ENCODE measurements at places on chromosomes 16 and 17.

- DNase-seq, result no peak
These were observed 2.8 kb upstream of the KIF2B start for GRCh38 chr17:53819956-53820355.

DNA sequence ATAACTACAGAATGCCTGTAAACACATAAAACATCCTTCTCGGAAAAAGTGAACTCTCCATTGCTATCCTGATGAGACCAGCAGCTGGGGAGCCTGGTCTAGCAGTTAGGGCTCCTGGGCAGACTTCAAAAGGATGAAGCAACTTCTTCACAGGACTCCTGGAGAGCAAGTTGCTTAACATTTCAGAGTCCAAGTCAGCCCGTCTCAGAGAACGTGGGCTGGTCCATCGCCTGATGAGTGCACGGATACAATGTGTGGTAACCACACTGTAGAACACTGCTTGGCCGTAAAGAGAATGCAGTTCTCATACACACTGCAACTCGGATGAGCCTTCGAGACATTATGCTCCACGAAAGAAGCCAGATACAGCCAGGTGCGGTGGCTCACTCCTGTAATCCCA, 52.7 kb downstream of the TMEM235 start:
- no peak for DNase-seq

DNA sequence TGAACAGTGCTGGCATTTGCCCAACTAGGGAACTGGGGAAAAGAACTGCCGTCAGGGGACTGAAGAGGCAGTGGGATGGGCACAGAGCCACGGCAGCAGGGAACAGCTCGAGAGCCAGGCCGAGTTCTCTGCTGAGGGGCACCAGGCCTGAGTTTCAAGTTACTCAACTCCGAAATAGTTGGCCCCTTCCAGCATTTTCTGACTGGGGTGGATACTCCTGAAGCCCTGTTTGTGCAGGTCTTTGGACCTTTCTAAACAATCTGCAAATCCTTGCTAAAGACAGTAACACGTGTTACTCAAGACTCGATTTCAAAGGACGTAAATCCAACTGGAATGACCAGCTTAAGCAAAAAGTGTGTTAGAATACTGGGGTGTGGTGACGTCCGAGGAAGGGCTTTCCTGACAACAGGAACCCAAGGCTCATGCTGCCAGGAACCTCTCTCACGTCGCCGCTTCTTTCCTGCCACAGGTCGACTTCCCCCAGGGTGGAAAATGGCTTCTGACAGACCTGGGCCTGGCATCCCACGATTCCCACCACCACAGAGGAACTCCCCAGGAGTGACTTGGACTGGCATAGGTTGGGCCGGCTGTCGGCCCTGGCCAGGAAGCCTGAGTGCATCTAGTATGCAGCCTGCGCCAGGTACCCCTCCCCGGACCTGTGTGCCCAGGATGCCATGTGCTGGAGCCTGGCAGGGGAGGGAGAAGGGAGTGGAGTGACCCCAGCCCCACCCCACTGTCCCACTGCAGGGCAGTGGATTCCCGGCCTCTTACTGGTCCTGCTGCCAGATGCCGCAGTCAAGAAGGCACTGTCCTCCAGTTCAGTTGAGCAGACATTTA, 71.9 kb downstream of the N4BP1 start:
- no peak for DNase-seq

- no peak for DNase-seq
These were observed 7.8 kb upstream of the SLC46A1 start for GRCh38 chr17:28413804-28414203.

DNA sequence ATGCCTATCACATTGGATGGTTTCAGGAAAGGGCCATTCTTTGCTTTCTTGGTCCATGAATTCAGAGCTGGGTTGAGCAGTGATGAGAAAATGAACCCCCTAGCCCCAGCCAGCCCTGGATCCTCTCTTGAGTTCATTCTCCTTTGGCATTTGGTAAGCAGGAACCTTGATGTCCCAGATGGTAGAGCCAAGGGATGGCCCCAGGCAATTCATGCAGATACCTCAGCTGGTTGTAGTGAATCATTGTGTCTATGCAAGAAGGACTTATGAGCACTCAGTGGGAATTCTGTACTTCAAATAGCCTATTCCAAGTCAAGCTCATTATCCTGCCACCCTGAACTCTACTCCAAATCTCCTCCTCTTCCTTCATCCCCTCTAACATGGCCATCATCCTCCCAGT, 412.7 kb downstream of the UTP18 start:
- no peak for DNase-seq

DNA sequence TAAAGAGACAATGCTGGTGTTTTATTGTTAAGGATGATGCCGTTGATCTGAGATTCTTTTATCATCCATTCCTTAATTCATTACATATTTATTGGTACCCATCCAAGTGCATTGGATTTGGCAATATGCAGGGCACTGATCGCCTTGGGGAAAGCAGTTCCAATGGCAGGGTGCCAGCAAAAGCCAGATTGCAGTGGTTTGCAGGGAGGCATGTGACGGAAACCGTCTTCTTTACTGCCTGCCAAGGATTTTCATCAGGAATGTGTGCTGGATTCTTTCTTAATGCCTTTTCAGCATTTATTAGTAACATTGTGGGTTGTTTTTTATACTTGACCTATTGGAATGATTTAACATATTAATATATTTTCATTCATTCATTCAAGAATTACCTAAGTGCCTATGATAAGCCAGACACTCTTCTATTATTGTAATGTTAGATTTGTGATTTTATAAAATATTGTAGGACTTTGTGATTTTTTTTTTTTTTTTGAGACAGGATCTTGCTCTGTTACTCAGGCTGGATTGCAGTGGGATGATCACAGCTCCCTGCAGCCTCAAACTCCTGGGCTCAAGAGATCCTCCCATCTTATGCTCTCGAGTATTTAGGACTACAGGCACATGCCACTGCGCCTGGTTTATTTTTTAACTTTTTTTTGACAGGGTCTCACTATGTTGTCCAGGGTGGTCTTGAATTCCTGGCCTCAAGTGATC, 93.4 kb upstream of the TNRC6A start:
- no peak for DNase-seq

GRCh38 chr17:15351925-15352324, 10.5 kb upstream of the TEKT3 start:
- no peak for DNase-seq

- DNase-seq, result no peak
These were observed 130.0 kb downstream of the KATNIP start for GRCh38 chr16:27679899-27680298.

DNA sequence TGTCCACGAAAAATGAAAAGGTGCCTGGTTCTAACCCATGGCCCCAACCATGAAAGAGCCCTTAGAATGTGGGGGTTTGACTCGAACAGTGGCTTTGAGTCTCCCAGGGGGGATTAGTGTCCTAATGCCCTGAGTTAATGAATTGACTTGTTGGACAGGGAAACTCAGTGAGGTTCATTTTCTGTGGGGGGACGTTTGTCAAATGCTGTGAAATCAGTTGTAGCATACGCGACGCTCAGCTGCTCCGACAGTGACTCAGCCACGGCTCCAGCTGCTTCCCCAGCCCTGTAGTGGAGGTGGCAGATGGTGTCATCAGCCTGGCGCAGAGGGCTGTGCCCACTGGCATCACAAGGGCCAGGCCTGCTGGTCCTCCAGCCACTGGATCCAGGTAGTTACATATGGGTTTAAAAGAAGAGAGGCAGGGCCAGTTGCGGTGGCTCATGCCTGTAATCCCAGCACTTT, 3.9 kb upstream of the TMEM235 start:
- no peak for DNase-seq

- DNase-seq, result no peak
These were observed 1.9 kb downstream of the CCR10 start for GRCh38 chr17:42679492-42680330.

GRCh38 chr16:10625595-10626357, 45.4 kb upstream of the EMP2 start:
- DNase-seq, result no peak

DNA sequence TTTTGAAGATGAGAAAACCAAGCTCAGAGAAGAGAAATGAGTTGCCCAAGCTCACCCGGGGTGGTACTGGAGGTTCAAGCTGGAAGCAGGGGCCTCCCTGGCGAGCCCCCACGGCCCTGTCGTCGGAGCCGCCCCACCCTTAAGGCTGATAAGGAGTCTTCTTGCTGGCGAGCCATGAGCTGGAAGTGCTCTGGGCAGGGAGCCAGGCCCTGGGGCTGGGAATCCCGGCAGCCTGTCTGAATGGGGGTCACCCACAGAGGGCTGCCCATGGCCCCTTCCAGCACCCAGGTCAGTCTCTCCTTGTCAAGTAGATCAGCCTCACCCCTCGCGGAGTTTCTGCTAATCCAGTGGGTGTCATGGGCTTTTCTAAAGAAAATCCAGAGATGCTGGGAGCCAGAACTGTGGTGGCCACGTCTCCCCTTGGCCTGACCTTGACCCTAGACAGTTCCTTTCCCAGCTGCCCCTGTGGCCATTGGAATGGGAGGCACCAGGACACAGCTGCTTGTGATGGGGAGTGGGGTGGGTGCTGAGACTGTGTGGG, 1.2 kb upstream of the P2RX1 start:
- DNase-seq, result no peak

DNA sequence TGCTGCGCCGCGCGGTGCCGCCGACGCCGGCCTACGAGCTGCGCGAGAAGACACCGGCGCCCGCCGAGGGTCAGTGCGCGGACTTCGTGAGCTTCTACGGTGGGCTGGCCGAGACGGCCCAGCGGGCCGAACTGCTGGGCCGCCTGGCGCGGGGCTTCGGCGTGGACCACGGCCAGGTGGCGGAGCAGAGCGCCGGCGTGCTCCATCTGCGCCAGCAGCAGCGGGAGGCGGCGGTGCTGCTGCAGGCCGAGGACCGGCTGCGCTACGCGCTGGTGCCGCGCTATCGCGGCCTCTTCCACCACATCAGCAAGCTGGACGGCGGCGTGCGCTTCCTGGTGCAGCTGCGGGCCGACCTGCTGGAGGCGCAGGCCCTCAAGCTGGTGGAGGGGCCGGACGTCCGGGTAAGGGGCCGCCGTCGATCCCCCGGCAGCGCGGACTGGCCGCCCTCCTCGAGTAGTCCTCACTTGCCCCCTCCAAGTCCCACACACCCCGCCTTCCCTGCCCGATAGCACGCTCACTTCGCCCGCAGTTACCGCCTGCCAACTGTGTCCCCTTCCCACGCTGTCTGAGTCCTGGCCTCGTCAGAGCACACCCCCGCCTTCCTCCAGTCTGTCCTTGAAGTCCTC, 470 bp downstream of the MLYCD start:
- DNase-seq, result peak; percentile 4

- no peak for DNase-seq
These were observed 19.9 kb downstream of the ARL4D start for GRCh38 chr17:43418441-43419374.

- no peak for DNase-seq
These were observed 58.6 kb upstream of the TNRC6A start for GRCh38 chr16:24670623-24671454.

- DNase-seq, result no peak
These were observed 2.1 kb upstream of the AMDHD2 start for GRCh38 chr16:2517954-2518605.

- no peak for DNase-seq
These were observed 42.3 kb upstream of the BCAR1 start for GRCh38 chr16:75293772-75294171.

DNA sequence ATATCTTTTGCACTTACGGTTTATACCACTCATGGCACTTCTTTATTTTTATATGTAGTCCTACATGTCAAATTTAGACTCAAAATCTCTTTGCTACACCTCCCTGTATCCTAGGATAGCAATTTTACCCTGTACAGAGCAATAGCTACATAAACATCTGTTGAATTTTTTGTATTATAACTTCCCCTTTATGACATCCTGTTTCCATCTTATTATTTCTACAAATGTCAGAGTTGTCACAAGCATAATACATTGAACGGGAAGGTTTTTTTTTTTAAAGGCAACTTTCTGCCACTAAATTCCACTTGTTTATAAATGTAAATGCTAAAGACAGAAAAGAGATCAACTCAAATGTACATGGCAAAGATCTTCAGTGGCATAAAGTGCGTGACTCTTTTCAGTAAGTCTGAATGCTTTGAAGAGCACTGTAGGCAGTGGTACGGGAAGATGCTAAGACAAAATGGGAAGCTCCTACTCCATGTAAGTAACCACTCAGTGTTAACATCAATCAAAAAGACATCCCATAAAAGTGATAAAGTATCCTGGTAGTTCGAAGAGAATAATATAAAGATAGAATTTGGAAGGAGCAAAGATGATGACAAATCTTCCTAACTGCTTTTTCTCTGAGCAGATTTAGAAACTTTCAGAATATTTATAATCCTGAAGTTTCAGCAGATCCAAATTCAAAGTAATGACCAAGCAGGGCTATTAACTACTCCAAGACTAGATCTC, 26.8 kb downstream of the GNA13 start:
- DNase-seq, result no peak

- no peak for DNase-seq
These were observed 22.3 kb downstream of the CD300LF start for GRCh38 chr17:74690409-74690825.

- DNase-seq, result no peak
These were observed 475.9 kb upstream of the CCL2 start for GRCh38 chr17:33779234-33779591.

- no peak for DNase-seq
These were observed 27.1 kb upstream of the SNN start for GRCh38 chr16:11640987-11641817.

GRCh38 chr17:27600471-27600870, 30.5 kb upstream of the LGALS9 start:
- no peak for DNase-seq

DNA sequence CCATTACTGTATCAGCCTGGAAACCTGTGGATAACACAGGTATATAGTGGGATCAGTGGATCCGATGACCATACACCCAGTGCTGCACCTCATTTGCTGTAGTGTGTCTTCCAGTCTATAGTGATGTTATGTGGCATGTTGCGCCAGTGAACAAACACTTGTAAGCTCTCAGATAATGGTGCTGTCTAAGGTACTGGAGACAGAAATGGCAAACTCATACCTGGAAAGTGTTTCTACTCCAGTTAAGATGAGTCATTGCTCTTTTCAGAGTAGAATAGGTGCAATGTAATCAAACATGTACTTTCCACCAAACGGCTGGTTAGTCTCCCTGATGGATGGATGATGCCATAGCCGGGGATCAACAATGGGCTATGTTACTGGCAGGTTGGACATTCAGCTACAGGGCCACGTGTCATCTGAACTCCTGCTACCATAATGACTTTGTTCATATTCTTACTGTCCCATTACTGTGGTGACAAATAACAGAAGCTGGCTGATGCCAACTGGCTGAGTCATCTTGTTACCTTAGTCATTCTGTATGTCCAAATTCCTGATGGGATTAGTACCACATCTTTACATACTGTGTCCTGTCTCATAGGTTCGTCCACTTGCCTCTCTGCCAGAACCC, 6.3 kb downstream of the CCL11 start:
- DNase-seq, result no peak

- DNase-seq, result no peak
These were observed 142.7 kb upstream of the GNAO1 start for GRCh38 chr16:56048425-56049105.
